Stimulated activated CD4-positive, alpha-beta T cell treated with anti-CD3 and anti-CD28 coated beads, Interleukin-4, amount 100 ng/mL, for 1 hour (primary cell): ENCODE measurements at places on chromosomes 4 and X.

- DNase-seq = no peak
These were observed 62.6 kb upstream of the MTNR1A start for GRCh38 chr4:186617921-186618320.

DNA sequence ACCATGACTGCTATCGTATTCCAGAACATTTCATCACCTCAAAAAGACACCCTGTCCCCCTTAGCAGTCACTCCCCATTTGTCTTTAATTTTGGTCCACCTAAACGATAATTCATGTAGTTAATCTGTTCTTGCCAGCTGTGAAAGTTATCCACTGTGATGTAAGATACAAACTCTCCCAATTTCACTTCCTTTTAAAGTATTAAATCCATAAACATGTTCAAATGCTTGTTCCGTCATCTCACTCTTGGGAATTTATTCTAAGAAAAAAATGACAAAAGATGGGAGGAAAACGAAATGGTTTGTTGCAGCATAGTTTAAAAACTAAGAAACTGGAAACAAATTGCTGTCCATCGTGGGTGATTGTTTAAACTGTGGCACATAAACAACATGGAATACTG is 53.7 kb upstream of the IRF2 start:
- DNase-seq = no peak

DNA sequence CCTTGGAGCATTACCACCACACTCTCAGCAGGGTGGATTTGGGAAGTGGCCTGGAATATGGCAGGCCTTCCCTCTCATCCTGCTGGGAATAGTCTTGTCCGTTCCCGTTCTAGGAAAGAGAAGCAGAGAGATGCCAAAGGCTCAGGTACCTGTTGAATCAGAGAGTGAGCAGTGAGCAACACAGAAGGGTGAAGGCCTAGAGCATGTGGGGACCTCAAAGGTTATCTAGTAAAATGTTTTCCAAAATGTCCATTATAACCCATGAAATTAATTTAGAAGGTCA is 30.8 kb downstream of the SLC16A2 start:
- DNase-seq = no peak

- no peak for DNase-seq
These were observed 141.3 kb upstream of the FTHL17 start for GRCh38 chrX:31212856-31213748.

- DNase-seq = no peak
These were observed 123.0 kb upstream of the GALNT7 start for GRCh38 chr4:173045571-173045970.
